Activated T-cell treated with anti-CD3 and anti-CD28 coated beads for 48 hours (primary cell): ENCODE measurements at places on chromosomes 13 and 19.

- no peak for DNase-seq
Observed at GRCh38 chr19:33443638-33444561, 70.4 kb downstream of the CEBPG start.

- DNase-seq = no peak
Observed at GRCh38 chr13:61900033-61900432, 484.4 kb upstream of the PCDH20 start.

- no peak for DNase-seq
Observed at GRCh38 chr13:42894765-42895243, 97.2 kb downstream of the EPSTI1 start.

DNA sequence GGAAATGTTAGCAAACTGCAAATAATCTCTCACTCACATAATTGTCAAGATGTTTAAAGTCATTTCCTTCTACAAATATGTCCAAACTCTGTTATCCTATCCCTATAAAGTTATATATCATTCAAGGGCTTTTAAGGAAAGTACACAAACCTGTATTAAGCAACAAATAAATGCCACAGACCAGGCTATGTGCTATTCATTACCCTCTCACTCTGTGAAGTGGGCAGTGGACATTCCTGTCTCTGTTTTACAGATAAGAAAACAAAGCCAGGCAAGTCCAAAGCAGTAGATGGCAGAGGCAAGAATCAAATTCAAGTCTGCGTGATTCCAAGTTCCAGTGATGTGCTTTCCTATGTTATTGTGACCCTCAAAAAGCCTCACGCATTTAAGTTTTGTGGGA is 140.6 kb downstream of the LHFPL6 start:
- DNase-seq = no peak

DNA sequence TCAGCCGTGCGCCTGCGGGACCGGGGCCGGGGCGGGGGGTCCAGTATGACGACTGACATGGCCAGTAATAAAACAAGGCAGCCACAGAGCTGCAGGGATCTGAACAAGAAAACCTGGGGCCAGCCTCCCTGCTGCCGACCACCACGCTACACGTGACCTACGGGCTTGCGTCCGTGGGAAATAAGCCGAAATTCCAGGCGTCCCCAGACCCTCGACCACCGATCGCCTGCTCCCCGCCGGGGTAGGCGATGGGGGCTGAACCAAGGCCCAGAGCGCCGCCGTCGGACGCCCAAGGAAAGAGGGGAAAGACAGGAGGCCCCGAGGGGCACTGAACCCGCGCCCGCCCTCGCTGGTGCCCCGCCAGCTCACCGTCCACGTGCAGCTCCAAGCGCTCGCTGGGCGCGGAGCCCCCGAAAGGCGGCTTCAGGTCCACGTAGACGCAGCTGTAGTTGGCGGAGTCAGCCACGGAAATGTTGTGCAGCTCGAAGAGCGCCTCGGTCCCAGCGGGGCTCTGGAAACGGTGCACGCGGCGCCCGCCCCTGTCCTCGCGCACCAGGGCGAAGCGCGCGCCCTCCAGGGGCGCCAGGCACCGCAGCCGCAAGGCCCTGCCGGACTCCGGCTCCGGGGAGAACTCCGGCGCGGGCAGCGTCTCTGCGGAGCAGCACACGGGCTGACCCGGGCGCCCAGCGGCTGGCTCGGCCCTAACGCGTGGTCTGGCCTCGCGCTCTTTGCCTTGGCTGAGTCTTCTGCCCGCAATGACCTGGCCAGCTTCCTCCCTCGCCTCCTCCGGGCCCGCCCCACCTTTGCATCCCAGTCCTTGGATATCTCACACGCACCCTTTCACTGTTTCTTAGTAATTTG is 3.1 kb downstream of the A1BG start:
- DNase-seq = no peak

DNA sequence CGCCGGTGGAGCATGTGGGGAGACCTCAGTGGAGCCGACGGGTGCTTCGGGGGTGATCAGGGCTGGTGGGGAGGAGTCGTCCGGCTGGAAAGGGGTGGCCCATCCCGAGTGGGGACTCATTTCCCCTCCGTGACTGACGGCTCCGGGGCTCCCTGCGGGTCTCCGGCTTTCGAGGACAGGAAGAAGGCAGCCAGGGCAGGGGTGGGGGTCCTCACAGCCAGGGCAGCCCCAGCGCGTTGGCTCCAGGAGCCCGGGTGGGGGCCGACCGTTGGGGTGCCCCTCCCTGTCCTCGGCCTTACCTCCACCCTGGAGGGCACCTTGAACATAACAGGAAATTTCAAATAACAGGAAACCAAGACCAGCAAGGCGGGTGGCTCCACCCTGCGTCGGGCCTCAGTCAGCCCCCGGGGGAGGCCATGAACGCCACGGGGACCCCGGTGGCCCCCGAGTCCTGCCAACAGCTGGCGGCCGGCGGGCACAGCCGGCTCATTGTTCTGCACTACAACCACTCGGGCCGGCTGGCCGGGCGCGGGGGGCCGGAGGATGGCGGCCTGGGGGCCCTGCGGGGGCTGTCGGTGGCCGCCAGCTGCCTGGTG is at the start of gene S1PR4:
Gene S1PR4, plus strand, starts transcription at position 393 of the 596 bp plus-strand sequence. Its CDS starts 24 bp downstream, at position 417.
- DNase-seq = peak; percentile 57
